ENCODE measurements at places on chromosomes 1 and 21.

DNA sequence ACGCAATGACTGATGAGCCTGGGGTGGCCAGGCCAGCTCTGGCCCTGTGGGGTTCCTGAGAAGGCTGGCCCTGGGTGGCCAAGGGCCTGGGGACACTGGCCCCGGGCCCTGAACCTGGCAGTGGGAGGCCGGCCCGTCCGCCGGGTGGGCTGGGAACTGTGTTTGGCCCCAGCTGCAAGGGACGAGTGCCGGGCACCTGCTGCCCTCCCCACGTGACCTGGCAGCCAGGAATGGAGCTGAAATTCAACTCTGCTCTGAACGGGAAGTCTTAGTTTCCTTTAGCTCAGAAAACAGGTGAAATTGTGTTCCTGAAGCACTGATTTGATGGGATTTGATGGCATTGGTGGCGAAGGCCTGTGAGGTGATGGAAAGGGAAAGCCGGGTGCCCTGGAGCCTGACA is 8.2 kb upstream of the TTLL10 start:
- no peak for DNase-seq

GRCh38 chr21:44817506-44817880 is 369 bp downstream of the SUMO3 start:
- DNase-seq: peak; percentile 90

DNA sequence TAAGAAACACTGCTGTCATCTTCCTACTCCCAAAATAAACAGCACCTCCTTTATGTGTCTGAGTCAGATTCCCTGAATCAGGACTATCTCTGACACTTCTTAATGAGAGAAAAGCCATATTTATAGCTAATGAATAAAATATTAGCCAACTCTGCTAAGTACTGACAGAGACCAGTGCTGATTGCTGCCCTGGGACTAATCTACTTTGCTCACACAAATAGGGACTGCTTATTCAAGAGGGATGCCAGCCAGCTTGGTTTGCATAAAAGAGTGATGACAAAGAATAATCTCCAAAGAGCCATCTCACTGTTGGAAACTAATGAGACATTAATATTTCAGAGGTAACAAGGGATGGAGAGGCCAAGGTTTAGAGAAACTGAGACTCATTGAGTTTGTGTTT is 36.4 kb downstream of the FYB2 start:
- no peak for DNase-seq

GRCh38 chr1:245873883-245874671 is 633.0 kb downstream of the SMYD3 start:
- DNase-seq: no peak

DNA sequence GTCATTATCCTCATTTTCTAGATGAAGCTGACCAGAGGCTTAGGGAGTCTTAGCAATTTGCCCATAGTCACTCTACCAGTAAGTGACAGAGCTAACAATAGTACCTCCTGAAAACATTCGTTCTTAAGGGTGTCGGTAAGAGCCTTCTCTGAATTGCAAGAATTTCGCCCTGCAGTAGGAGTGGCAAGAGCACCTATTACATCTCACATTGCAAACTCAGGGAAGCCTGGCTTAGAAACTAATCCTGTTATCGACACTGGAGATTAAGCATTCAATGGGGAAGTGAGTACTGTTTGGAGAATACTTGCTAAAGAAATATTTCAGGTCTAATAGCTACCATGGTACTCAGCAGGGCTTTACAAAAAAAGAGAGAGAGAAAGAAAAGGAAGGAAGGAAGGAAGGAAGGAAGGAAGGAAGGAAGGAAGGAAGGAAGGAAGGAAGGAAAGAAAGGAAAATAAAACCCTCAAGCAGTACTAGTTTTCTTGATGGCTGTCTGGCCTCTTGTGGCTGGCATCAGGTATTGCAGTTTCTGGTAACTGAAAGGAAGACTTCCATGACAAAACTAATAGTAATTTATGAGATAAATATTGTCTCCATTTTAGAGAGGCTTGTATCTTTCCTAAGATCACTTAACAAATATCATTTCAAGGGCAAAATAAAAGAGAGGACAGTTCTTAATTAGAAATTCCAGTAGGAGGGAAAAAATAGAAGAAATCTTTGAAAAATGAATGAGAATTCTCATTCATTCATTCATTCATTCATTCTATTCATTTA is 10.4 kb downstream of the C1orf226 start:
- no peak for DNase-seq

GRCh38 chr1:17563494-17564281 is 24.2 kb downstream of the ARHGEF10L start:
- DNase-seq: no peak

- DNase-seq: no peak
Measured at GRCh38 chr1:39631361-39632322, 7.8 kb downstream of the HEYL start.

GRCh38 chr1:154208677-154209388 is 2.7 kb upstream of the CFAP141 start:
- no peak for DNase-seq

DNA sequence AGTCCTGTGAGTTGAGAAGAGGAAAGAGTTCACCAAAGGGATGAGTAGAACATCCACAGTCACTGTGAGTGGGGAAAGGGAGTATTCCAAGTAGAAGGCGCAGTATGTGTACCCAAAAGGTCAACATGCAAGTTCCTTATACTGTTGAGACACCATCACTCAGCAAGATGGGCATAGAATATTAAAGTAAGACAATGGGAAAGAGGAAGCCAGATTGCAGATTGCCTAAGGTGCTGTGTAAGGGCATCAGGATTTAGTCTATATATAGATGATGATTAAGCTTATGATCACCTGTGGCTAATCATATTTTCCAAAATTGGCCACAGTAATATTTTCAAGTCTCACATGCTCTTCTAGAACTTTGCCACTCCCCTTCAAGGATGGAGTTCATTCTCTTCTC is 120.1 kb upstream of the CAMK1G start:
- DNase-seq: no peak

DNA sequence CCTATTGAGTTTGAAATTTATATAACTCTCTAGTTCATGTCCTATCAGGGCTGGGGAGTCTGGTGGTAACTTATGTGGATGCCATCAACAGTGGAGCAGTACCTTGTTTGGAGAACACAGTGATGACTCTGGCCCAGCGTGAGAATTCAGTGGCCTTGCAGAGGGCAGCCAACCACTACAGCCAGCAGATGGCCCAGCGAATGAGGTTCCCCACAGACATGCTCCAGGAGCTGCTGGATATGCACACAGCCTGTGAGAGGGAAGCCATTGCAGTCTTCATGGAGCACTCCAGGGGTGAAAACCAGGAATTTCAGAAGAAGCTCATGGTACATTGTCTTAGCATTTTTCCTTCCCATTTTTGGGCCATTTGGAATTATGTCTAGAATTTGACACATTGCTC is 32.0 kb upstream of the GBP6 start:
- no peak for DNase-seq

DNA sequence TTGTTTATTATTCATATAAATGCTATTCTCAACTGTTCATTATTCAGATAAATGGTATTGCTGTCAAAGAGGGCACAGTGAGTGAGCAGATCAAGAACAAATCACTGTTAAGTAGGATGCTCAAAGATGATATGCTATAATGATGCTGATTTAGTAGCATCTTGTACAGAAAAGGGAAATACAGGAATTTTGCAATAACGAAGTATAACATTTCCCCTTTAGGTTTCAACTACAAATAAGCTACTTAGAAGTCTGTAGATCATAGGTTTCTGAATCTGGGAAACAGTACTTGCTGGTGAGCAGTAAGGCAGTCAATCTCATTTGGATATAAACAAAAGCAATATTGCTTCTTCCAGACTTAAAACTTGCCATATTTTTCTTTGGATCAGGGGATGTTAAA is 27.3 kb upstream of the RCOR3 start:
- DNase-seq: no peak

DNA sequence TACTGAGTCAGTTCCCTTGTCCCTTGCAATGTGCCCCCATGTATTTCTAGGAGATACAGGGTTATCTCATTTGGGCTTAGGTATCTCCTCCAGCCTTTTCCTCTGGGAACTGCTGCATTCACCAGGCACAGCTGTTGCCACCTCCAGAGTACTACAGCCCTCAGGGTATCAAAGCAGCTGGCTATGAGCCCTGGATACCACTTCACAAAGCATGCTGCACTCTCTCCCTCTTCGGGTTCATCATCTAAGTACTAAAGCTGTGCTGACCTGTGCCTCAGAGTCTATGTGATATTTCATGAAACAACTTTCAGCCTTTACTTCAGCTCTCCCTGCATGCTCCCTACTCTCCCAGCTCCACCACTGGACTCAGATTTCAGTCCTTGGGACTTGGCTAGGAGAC is 62.3 kb downstream of the CCDC185 start:
- DNase-seq: no peak

DNA sequence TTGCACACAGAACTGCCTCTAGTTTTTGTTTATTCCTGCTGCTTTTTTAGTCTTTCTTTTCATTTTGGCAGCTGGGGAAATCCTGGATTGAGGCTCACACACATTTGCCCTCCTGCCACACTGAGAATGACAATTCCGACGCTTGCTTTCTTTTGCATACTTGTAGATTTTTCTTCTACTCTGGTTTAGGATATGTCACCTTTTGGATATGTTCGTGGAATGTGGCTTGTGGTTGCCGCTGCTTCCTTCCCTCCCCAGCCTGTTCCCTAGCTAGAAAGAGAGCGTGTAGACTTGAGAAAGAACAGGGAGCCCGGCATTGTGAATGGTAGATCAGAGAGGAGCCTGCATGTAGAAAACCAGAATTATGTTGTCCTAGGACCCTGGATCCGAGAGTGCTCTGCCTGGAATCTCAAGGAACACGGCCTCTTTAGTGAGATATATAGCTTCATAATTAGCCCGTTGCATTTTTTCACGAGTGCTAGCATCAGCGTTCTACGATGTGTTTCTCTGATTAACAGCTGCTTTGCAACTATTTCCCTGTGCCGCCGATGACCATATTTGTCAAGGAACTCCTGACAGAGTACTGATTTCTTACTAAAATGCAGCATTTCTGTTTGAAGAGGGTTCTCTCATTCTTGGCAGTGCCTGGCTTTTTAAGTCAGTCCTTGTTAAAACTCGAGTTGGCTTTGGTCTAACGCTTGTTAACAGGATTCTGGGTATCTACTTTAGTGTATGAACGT is 56.2 kb downstream of the PEX14 start:
- DNase-seq: no peak

DNA sequence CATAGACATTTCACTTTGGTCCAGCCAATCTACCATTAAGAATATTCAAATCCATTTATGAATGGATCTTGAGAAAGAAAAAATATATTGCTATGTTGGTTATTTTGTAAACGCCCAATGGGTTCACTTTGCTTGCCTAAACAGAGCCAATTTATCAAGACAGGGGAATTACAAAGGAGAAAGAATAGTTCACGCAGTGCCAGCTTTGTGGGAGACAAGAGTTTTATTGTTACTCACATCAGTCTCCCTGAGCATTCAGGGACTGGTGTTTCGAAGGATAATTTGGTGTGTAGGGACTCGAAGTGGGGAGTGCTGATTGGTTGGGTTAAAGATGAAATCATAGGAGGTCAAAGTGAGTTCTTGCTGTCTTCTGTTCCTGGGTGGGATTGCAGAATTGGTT is 135.3 kb downstream of the GABPA start:
- no peak for DNase-seq

- no peak for DNase-seq
Measured at GRCh38 chr1:198850196-198850595, 211.4 kb downstream of the PTPRC start.

- peak; percentile 76 for DNase-seq
Measured at GRCh38 chr1:226702957-226703831, 35.9 kb downstream of the ITPKB start.

GRCh38 chr1:2639607-2640521 is 7.0 kb upstream of the MMEL1 start:
- no peak for DNase-seq

DNA sequence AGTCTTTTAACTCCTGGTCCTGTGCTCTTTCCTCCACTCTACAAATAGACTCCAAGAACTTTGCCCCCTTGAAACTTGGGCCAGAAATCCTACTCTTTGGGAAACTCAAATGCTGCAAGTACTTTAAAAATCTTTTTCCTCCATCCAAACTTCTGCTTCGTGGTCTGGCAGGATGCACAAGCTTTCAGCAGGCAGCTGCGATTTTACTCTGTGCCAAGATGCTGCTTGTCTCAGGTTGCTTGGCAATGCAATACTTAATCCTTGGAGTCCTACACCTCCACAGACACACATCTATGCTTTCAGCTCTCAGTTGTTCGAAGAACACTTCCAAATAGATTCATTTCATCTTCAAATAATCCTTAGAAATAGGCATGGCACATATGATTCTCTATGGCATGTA is 435.3 kb upstream of the USP24 start:
- DNase-seq: no peak

- no peak for DNase-seq
Measured at GRCh38 chr1:209870151-209870831, 42.5 kb downstream of the UTP25 start.

DNA sequence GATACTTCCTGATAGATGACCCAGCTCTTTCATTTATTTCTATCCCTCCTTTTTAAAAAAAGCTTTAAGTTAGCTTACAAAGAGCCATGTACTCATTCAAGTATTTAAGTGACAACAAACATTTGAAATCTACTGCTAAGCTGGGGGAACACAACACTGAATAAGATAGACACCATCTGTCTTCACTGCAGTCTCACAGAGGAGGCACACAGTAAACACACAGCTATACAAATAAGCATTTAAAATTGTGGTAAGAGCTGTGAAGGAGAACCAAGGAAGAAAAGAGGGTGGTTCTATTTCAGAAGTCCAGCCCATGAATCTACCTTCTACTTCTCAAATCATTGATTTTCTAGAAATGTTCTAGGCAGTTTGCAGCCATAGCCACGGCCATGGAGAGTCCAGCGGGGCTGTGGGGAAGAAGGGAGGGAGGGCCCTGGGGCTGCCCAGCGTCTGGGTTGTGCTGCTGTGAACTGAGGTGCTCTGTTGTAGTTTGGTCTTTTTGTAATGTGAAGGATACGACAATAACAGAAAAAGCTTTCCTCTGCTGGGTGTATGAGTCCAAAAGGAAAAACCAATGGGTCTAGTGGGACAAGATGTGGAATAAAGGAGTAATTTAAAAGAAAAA is 28.2 kb downstream of the PRDM2 start:
- no peak for DNase-seq

GRCh38 chr21:46507562-46507961 is 48.9 kb downstream of the DIP2A start:
- DNase-seq: no peak

DNA sequence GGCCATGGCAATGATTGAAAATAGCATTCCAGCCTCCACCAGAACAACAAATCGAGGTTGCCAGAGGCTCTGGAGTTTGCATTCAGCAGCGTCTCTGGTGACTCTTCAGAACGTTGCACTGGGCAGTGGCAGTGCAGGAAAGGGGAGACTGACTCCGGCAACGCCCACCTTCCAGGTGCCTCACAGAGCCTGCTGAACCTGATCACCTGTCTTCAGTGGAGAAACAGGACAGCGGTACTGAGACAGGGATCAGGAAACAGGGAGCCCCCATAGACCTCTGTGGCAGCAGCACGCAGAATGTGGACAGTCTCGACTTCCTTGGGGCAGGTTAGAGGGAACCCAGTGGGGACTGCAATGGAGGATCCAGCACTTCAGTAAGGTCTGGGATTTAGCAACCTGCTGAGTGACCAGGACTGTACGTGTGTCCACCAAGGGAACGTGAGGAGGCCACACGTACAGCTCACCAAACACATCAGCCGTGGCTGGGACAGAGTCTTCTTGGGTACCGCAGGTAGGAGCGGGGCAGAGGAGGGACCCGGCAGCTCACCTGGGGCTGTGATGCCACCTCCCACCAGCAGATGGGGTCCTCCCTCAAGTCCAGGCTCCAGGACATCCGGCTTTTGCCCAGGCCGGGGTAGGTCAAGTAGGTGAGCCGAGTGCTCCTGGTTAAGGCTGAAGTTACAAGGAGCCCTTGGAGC is 128.6 kb downstream of the PRDM2 start:
- no peak for DNase-seq

- no peak for DNase-seq
Measured at GRCh38 chr1:74083128-74083527, 114.8 kb downstream of the LRRIQ3 start.
